ENCODE measurements at places on chromosomes 3 and 15. TPM values are rescaled to one million over a fixed set of nuclear protein-coding genes. Genes with fewer than 3 reads are reported as not detected.

Gene SERPINI1
- total RNA-seq, result 1.5 TPM

Gene SCAMP5
- 11.6 TPM for total RNA-seq

Gene CHRNA5
- total RNA-seq, result 4.6 TPM

Gene ARRDC4
- total RNA-seq, result 3.1 TPM

Gene SYNM
- 60.0 TPM for total RNA-seq

Gene C2CD4A
- total RNA-seq, result 2.7 TPM

Gene ZMYND10
- 0.05 TPM for total RNA-seq

Gene TBC1D21
- not detected for total RNA-seq

Gene RBMS3
- 25.9 TPM for total RNA-seq

Gene NEK10
- 2.0 TPM for total RNA-seq

Gene WDR93
- total RNA-seq, result not detected

Gene GRAMD1C
- total RNA-seq, result 65.7 TPM

Gene BMF
- 9.4 TPM for total RNA-seq

Gene PPP1R14D
- not detected for total RNA-seq

Data from dermis blood vessel endothelial cell (primary cell).